Hematopoietic multipotent progenitor cell treated with erythropoietin and hydrocortisone succinate and interleukin-3 and kit ligand, for 15 days (in vitro differentiated cells): ENCODE measurements at places on chromosomes 1 and 21.

DNA sequence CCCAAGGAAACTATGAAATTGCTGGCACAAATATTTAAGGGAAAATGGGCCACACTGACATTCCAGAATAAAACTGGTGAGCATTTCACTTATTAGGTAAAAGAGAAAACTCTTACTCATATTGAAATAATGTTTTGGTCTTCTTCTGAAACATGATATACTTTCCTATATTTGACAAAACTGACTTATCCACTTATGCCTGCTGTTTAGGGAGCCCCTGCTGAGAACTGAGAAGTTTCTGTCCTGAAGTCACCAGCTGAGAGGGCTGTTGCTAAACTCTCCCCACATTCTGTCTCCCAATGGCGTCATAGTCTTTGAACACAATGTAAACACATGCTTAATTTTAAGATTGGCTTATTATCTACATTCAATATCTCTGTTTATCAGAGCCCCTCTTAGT lies 46.8 kb upstream of the ZC3H11B start:
- no peak for DNase-seq

DNA sequence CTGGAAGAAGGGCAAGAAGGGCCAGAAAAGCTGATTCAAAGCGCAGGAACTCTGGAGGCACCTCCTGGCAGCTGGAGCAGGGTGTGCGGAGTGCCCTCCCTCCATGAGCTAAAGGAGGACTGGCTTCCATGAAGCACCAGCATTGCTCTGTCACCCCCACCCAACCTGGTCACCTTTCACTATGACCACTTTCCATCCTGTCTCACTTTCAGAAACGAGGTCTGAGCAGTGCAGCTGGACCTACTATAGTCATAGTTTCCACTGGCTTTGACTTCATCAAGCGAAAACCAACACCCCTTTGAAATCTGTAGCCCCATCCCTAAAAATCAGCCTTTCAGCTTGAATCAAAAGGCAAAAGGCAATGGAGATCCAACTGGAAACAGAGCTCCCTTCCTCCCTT lies 84.8 kb upstream of the CACNA1E start:
- DNase-seq: no peak

- no peak for DNase-seq
Measured at GRCh38 chr1:214050513-214051401, 63.0 kb downstream of the PROX1 start.

- DNase-seq: no peak
Measured at GRCh38 chr21:33075128-33075527, 5.2 kb downstream of the OLIG1 start.

- DNase-seq: no peak
Measured at GRCh38 chr1:192983349-192983980, 75.7 kb downstream of the UCHL5 start.

- no peak for DNase-seq
Measured at GRCh38 chr1:237685551-237685950, 205.2 kb downstream of the ZP4 start.

DNA sequence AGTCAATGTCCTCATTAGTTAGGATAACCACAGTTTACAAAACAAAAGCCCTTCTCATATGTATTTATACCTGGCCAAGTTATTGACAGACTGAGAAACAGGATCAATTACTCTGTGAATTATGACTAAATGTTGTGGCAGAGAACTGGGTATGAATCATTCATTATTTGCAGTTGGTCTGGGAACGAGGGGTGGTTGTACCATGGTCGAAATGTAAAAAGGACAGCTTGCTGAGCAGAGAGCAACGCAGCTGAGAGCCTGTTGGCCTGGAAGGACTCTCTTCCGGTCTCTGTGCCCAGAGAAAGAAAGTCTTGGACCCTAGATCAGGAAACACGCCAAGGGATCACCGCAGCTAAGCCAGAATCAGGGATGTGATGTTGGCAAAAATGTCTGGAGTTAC lies 169.6 kb downstream of the DISC1 start:
- DNase-seq: no peak

DNA sequence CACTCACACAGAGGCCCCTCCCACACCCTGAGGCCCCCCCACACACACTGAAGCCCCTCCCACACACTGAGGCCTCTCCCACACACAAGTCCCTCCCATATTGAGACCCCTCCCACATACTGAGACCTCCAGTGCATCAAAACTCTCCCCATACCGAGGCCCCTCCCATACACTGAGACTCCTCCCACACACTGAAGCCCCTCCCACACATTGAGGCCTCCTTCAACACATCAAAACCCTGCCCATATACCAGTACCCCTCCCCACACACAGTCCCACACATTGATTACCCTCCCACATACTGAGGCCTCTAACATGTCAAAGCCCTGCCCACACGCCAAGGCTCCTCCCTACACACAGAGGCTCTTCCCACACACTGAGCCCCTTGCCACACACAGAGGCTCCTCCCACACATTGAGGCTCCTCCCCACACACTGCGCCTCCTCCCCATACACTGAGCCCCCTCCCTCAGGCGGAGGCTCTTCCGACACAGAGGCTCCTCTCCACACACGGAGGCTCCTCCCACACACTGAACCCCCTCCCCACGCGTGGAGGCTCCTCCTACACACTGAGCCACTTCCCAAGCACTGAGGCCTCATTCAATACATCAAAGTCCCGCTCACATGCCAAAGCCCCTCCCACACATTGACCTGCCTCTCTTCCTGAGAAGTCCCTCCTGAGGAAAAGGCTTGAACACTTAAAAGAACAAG lies 392.3 kb downstream of the CAMTA1 start:
- DNase-seq: no peak

GRCh38 chr1:211695135-211695816 lies 19.9 kb upstream of the NEK2 start:
- no peak for DNase-seq

DNA sequence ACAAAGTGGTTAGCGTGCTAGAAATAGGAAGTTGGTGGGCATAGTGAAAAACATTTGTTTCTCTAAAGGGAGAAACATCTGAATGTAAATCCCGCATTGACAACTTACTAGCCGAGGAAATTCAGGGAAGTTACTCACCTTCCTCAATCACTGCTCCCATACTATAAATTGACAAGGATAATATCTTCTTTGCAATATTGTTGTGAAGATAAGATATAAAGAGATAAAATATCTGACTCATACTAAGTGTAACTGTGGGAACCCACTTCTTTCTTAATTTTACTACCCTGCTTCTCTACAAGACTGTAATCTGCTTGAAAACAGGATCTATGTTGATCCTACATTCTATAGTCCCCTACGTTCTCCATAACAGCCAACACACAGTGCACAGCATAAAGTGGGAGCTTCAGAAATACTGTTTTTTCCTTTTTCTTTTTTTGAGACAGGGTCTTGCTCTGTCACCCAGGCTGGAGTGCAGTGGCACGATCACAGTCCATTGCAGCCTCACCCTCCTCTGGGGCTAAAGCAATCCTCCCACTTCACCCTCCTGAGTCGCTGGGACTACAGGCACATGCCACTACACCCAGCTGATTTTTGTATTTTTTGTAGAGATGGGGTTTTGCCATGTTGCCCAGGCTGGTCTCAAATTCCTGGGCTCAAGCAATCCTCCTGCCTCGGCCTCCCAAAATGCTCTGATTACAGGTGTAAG lies 57.4 kb upstream of the C1orf21 start:
- no peak for DNase-seq

DNA sequence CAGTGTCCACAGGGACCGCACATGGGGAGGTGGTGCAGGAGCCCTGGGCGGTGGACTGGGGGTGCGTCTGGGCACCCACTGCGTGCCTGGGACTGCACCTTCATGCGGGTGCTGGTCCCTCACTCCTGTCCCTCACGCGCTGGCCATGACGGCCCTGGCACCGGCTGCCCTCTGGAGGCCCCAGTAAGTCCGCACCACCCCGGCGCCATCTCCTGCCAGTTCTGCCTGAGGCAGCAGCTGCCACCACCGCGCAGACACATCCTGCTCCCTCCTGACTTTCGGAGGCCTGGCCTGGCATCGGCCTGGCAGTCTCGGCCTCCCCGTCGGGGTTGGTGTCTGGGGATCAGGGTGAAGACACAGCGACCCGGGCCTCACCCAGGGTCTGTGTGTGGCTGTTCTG lies 64.8 kb downstream of the MORN1 start:
- DNase-seq: no peak

DNA sequence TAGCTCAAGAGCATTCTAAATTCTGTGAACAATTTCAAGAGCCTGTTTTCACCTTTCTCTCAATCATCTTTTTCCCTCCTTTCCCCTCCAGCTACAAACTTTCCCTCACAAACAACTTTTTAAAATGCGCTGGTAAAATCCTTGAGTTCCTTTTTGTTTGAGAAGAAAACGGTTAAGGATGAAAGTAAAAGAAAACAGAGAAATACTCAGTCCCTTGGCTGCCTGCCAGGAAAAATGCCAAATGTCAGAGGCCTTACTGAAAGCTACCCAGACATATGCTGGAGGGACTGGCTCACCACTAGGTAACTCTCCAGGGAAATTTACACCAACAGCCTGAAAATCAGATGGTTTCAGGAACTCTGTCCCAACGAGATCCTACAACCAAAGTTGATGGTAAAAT lies 11.0 kb upstream of the SERBP1 start:
- DNase-seq: peak; percentile 54

- no peak for DNase-seq
Measured at GRCh38 chr1:206782448-206782847, 10.2 kb upstream of the IL10 start.

DNA sequence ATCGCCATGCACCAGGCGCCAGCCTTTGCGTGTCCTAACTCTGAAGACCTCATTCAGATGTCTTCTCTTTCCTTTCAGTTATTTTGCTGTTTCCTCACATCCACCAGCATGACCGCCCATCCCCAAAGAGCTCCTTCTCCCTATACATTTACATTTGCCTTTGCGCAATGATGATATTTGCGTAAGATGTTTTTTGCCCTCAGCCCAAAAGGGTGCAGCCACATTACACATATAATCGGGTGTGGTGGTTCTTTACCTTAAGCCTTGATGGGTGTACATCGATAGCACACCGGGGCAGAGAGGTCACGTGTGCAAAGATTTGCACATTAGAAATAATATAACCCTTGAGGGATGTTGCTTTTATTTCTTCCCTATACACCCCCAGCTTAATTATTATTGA lies 192.8 kb downstream of the HUNK start:
- DNase-seq: no peak

DNA sequence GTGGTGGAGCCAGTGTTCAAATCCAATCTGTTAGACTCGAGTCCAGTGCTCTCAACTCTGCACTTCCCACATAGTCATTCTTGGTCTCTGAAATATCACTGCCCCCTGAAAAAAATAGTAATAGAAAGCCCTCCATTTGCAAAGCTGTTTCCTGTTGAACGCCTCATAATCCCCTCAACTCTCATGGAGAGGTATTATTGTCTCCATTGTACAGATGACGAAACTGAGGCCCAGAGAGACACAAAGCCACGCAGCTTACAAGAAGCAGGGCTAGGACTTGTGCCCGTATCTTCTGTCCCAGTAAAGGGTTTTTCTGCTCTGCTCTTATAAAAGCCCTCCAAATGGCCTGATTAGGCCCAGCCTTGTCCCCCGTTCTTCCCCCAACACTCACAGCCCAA lies 6.2 kb upstream of the ARHGEF19 start:
- no peak for DNase-seq

GRCh38 chr1:7675431-7676273 lies 95.4 kb upstream of the VAMP3 start:
- DNase-seq: no peak

DNA sequence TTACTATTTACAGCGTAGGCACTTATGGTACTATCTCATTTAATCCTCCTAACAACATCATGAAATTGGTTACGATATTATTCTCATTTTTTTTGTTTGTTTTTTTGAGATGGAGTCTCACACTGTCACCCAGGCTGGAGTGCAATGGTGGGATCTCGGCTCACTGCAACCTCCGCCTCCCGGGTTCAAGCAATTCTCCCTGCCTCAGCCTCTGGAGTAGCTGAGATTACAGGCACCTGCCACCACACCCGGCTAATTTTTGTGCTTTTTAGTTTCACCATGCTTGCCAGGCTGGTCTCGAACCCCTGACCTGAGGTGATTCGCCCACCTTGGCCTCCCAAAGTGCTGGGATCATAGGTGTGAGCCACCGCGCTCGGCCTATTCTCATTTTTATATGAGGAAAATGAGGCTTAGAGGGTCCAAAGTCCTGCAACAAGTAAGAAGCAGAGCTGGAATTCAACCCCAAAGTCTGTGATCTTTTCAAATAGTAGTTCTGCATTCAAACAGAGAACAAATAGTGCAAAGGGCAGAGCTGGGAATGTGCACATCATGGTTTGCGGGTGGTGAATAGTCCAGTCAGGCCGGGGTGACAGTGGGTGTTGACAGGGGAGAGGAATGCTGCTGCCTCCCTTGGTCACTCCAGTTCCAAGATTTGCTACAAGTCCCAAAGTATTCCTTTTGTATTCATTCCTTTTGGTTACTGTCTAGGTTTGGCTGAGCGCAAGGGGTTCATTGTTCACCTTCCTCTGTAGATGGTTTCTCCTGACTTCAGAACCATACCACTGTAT lies 4.6 kb downstream of the PRUNE1 start:
- DNase-seq: no peak

DNA sequence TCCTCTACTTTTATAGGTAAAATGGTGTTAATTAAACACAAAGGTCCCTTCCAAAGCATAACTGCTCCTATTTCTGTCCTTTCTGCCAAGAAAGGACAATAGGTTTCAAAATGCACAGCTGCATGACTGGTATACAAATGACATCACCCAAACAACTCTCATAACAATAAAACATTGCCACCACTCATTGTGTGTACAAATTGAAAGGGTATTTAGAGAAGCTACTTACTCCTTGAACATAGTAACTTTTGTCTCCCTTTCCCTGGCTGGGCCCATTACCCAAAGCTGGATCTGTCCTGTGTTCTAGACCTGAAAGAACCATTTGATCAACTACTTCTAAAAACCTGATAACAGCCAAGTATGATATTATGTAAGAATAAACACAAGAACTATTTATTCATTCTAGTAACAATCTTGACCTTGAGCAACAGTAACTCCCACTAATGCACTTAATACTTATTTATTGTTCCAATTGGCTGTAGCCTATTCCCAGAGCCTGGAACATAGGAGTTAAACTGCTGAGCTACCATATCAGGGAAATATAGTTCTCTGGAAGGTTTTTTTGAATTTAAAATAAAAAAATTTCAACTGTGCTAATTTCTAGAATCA lies 38.2 kb downstream of the TTLL7 start:
- DNase-seq: no peak

GRCh38 chr21:15276243-15276642 lies 211.4 kb upstream of the NRIP1 start:
- DNase-seq: no peak

GRCh38 chr1:107760065-107760464 lies 204.9 kb downstream of the VAV3 start:
- DNase-seq: no peak

DNA sequence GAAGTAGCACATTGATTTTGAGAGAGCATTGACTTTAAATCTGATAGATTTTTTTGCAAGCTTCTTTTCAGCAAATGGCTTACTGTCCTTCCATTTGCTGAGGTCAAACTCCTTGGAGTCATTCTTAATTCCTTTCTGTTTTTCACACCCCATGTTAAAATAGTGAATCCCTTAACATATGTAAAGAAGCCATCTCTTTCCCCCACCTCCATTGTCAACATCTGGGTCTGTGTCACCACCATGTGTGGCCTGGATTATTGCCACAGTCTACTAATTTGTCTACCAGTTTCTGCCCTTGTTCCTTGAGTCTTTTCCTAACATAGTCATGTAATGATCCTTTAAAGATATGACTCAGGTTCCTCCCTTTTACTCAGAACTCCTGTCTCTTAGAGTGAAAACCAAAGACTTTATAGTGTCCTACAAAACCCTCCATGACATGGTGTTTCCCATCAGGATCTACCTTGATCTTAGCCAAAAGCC lies 104.7 kb downstream of the ST6GALNAC3 start:
- DNase-seq: no peak
